Heart left ventricle (tissue), 16 donors: ENCODE measurements at places on chromosomes 12 and 14.

DNA sequence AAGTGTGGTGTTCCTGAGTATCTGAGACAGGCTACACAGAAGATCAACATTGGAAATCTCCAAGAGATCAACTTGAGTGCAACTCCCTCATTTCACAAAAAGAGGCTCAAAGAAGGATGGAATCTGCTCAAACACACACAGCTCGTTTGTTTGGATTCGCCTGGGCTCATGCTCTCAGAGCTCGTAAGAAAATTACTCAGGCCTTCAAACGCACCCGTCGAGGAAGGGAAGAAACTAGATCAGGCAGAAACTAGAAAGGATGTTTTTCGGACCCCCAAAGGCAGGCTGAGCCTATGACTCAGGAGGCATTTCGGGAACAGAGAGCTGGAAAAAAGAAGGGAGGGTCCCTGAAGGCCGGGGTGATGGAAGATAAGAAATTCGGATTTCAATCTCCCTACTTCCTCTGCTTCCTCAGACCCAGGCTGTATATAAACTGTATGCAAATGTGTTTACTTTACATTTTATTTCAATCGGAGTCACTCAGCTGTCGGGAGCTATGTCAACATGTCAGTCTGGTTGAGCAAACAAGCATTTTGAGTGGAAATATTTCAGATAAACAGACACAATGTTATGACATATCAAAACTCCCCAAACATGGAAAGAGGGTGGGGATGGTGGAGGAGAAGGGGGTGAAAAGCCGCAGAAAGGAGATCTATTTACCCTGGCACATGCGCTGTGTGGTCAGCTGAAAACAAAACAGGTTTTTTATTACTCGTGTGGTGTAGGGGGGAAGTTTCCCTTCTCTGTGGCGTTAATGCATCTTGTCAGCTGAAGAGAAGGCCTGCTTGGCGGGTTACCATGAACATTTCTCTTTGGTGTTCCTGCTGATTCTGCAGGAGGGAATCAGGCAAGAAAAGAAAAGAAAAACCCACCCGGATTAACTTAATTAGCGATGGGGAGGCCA is 129.1 kb upstream of the TBX3 start:
- no peak for DNase-seq

DNA sequence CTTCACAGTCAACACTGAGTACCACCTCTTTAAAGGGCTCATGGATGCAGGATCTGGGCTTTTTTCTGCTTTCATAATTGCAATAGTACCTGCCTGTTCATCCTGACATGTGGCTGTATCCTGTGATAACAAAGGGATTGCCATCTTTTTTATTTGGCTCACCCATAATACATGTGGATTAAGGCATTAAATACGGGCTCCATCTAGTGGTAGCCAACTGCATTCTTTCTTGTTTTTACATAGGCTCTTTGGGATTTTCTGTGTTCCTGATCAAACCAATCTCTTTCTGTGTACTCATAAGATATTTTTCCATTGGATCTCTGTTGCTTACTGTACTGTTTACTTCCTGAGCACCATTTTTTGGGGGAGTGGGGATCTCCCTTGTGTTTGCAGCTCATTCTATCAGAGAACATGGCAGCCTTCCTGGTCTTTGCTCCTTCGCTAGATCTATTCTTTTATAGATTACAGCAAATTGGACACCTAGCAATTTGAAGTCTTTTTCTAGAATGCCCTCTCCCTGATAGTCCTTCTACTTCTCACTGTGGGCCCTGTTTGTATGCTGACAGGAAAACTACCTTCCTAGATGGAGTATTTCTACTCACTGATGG is 723.4 kb upstream of the MDGA2 start:
- no peak for DNase-seq

DNA sequence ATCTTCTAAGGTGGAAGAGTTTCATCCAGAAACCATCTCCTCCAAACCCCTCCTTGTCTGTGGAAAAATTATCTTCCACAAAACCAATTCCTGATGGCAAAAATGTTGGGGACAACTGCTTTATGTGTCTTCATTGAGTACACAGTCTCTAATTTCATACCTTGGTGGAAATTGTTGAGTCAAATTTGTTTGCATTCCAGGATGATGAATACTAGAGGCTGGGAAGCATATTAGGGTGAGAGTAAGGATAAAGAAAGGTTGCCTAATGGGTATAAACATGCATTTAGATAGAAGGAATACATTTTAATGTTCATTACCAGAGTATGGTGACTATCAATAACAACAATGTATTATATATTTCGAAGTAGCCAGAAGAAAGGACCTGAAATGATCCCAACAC is 98.2 kb downstream of the C12orf42 start:
- no peak for DNase-seq

DNA sequence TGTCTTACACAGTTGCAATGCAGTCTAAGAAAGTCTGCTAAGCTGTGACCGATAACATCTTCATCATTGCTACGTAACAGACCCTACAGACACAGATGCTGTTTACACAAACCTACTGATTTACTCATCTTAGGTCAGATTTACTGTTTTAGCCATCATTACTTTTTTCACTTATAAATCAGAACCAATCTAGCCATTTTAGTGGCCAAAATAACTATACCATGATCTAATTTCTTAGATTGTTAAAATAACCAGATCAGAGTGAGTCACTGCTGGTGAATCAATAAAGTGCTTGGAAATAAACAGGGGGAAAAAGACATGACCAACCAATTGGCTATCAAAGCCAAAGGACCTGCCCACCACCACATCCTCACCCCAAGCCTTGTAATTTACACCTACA is 57.0 kb upstream of the FOXN3 start:
- no peak for DNase-seq

- DNase-seq, result no peak
These were observed 10.5 kb downstream of the RASSF9 start for GRCh38 chr12:85825746-85826145.

- DNase-seq, result peak; percentile 11
These were observed 26.8 kb upstream of the DAAM1 start for GRCh38 chr14:59161561-59162175.

DNA sequence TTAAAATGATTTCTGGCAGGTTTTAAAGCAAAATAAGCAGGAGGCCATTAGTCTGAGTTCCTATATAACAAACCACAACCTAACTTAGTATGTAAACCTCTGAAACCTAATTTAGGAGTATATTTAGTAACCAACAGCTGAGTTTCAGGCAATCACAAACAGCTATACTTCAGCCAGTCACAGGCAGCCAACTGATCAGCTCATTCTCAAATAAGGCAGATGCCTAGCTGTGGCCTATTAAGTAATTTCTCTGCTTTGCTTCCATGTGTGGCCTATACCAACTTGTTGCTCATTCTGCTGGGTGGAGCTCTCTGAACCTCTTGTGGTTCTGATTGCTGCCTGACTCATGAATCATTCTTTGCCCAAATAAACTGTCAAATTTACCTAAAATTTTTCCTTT is 408.9 kb upstream of the FBXO33 start:
- no peak for DNase-seq

DNA sequence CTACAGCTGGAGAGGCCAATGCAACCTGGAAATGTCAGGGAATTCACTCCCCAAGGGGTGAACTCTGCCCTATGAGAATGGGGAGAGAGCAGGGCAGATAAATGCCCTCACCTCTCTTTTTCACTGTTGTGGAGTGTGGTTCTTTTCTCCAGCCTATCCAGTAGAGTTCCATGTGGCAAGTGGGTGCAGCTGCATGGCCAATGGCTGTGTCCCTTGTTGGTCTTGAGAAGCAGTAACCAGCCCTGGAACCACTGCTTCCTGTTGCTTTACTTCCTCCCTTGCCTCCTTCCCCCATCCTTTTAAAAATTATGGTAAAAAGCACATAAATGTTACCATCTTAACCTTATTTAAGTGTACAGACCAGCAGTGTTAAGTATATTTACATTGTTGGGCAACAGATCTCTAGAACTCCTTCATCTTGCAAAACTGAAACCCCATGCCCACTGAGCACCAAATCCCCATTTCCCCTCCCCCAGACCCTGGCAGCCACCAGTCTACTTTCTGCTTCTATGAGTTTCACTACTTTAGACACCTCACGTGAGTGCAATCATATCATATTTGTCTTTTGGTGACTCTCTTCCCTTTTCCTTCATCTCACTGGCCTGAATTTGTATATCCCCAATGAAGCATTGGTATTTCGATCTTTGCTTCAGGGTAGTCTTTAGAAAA is 77.0 kb upstream of the GRIP1 start:
- DNase-seq, result no peak

- no peak for DNase-seq
These were observed 40.4 kb downstream of the TSPAN9 start for GRCh38 chr12:3117591-3118015.

DNA sequence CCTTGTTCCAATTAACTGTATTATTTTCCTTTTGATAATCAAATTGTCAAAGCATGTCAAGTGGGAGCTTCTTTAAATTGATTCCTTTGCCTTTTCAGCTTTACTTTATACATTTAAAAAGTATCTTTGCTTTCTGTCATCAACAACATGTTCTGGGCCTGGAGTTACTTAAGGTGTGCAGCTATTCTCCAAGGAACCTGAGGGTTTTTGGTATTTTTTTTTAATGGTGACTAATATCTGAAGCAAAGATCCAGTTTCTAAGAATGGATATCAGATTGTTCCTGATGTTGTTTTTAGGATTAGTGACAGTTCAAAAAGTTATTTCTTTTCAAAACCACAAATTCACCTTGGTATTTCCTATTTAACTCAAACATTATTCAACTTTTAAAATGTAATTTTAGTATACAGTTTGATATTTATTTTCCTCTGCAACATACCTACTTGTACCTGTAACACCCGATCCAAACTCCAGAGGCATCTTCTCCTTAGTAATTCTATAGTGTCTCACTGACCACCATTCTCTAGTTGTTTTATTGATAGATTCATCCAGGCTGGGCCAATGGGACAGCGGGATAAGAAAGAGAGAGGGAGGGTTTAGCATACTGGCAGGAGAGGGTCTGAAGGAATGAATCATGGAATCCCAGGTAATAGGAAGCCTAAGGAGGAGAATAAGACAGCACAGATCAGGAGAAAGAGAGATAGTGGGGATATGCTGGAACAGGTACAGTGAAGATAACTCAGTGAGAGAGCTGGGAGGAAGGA is 3.1 kb downstream of the CBLN3 start:
- no peak for DNase-seq

GRCh38 chr14:105527381-105527825 is 1.0 kb downstream of the TMEM121 start:
- no peak for DNase-seq

DNA sequence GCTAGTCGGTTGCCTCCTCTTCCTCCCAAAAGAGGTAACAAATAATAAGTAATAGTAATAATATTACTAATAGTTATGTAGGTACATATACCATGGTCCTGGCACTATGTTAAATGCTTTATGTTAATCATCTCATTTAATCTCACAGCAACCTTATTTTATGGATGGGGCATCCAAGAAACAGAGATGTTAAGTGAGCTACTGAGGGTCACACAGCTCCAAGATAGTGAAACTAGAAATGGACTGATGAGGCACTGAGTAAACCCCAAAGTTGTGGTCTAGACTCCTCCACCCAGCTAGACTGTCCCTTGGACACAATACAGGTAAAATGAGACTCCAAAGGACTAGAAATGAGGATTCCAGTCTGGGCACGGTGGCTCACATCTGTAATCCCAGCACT is 15.1 kb downstream of the ZFHX2 start:
- no peak for DNase-seq

DNA sequence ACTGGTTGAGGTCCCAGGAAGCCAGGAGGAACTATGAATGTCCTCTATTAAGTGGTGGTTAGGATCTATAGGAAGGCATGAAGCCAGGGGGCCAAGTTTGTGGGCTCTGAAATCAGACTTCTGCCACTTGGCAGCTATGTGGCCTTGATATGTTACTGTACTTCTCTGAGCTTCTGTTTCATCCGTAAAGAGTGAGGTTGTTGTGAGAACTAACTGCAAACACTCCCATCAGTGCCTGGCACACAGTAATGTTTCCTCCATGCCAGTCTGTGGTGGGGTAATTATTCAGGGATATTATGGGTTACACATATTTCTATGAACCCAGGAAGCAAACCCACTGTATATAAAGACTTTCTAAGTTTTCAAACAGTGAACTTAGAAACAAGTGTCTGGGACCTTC is 57.4 kb downstream of the PLXNC1 start:
- DNase-seq, result no peak

GRCh38 chr12:2229661-2230539 is 177.1 kb downstream of the CACNA1C start:
- no peak for DNase-seq

- DNase-seq, result no peak
These were observed 8.6 kb downstream of the DDIT3 start for GRCh38 chr12:57511588-57512325.
